Left renal cortex interstitium (tissue), 4 donors: ENCODE measurements at places on chromosomes 1 and 21.

- DNase-seq, result no peak
These were observed 9.3 kb upstream of the F3 start for GRCh38 chr1:94550800-94551241.

GRCh38 chr1:201563406-201563780 lies 24.5 kb downstream of the NAV1 start:
- no peak for DNase-seq

DNA sequence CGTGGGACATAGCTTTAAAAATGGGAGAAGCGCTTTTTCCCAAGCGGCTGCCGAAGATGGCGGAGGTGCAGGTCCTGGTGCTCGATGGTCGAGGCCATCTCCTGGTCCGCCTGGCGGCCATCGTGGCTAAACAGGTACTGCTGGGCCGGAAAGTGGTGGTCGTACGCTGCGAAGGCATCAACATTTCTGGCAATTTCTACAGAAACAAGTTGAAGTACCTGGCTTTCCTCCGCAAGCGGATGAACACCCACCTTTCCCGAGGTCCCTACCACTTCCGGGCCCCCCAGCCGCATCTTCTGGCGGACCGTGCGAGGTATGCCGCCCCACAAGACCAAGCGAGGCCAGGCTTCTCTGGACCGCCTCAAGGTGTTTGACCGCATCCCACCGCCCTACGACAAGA lies 245.5 kb downstream of the MRPL39 start:
- no peak for DNase-seq

- no peak for DNase-seq
These were observed 15.5 kb downstream of the DPYD start for GRCh38 chr1:97905141-97905940.

DNA sequence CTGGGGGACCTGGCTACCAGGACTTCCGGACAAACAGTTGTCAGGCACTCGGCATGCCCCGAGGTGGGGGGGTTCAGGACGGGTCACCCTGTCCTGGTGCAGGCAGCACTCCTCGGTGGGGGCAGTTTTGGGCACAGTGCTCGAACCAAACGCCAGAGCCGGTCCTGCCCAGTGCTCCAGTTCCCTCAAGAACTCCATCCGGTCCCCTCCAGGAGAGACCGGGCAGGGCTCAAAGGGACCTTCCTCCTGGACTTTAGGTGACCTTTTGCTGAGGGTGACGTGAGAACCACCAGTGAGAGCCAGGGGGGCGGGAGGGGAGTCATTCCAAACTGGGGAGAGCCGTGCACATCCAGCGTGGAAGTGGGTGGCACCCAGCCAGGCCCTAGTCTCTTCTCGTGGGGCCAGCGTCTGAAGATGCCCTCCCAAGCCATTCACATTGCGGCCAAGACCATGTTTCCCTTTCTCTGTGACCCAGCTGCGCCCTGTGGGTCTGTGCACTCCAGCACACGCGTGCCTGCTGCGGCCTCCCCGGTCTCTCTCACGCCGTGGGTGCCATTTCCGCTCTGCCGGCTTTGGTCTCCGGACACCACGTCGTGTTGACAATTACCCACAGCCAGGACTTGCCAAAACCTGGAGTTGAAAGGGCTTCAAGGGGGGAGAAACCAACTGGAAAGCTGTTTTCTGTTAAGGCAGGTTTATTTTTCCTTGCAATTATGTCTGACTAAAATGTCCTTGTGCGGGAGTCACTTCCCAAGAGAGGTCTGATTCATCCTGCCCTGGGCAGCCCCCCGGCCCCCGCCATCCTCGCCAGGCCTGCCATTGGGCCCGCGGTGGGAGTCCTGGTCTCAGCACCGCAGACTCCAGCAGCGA lies 178.8 kb upstream of the ARHGEF16 start:
- no peak for DNase-seq

DNA sequence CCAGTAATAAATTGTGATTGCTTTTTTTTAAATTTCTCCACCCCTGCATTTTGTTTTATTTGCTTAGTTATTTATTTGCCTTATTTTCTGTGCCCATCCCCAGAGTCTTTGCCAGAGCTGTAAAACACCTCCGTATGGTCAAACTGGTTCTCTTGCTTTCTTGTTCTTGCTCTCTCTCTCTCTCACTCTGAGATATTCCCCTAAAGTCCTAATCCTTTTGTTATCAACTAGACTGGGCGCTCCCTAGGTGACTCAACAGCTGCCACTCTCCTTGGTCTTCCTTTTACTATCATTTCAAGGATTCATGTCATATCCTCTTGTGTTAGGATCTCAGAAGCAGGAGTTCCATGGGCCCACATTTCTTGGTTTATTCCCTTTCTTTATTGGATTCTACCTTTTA lies 160.0 kb downstream of the PRDM2 start:
- DNase-seq, result no peak

DNA sequence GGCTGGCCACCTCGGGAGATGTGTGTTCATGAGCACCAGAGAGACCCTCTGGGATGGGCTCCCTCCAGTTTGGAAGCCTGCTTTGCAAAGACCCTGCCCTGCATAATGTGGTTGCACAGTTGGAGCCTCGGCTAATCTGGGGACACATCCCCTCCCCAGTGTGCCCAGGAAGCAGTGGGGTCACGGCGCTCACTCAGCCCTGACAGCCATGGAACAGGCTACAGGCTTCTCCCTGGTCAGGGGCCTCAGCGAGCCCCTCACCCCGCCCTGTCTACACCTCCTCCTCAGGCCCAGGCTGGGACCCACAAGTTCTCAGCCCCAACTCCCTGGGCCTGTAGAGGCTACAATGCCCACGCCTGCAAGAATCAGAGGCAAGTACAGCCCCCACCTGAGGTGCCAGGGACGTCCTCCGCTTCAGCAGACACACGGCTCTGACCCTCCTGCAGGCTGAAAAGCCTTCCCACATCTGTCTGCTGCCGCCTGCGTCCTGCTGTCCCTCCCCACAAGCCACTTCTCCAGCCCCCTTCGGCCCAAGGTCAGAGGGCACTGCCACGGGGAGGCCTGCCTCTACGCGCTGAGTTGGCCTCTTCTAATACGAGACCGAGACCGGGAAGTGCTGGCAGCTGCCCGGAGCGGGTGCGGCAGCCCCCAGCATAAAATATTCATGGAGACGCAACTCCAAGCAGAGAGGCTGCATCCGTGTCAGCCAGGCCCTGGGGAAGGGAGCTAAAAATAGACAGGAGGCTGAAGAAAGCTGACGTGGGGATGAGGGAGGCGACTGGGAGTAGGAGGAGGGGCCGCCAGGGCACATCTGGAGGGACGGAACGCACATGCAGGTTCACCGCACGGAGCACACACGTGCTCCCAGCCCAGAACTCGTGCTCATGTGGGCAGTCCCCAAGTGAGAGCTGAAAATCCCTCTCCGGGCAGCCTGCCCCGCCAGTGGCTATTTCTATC lies 15.2 kb upstream of the GPR153 start:
- peak; percentile 71 for DNase-seq

DNA sequence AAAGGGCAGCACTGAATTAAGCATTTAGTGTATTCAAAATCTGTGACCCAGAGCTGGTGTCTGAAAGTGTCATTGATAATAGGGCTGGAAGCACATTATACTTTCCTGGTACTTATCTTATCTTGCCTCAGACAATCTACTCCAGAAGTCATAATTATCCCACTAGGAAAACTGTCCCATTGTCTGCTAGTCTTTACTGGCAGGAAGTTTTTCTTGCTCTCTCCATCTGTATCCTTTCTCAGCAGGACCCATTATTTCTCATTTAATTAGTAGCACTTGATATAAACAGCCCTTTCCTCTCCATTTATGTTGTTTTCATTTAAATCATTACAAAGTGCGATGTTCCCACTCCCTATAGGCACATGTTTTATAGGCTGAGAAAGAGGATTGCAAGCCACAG lies 36.5 kb upstream of the BARHL2 start:
- no peak for DNase-seq

DNA sequence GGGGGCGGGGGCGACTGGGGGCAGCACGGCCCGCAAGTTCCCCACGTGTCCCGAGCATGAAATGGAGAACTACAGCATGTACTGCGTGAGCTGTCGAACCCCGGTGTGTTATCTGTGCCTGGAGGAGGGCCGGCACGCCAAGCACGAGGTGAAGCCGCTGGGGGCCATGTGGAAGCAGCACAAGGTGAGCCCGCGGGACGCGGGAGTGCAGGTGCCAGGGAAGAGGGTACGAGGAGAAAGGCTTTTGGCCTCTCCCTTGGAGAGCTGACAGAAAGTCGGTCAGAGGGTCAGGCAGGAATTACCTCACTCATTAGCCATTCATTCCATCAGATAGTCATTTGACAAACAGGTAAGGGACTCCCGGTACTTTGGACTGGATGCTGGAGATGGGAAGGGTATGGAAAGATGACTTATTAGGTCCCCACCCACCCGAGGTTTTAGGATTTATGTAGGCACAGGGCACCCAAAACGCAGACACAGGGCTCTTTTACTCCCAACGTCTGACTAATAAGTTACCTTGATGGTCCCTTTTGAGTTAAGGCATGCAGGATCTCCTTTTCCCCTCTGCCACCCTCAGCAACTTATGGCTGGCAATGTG lies 2.1 kb downstream of the TRIM67 start:
- DNase-seq, result no peak

DNA sequence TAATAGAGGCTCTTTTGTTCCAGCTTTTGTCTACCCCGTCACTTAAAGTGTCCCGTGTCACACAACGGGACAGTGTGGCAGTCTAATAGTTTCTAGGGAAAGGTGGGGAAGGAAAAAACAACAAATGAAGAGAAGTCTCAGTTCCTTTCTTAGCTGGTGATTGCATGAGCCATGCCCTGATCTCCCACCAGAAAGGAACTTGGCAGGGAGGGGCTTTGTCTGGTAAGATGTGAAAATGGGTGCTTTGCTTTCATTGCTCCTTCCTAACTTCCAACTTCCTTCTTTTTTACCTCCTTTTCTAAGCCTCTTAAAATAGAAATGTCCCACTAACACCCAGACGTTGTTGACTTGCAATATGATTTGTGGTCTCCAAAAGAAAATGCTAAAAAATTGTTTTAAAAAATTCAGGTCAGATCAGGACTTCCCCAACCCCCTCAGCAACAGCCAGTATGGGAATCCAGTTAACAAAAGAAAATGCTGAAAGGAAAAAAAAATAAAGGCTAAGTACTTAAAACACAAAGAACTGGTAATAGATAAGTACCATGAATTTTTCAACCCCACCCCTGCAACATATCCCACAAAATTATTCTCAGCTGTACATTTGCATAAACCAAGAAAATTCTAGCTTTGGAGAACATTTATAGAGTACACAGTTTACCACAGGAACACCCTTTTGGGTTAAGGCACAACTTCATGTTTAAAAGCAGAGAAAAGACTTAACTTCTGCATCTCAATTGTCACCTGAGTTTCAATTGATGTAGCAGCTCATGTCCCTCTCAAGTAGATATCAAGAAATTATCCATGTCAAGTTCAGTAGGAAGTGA lies 106.2 kb downstream of the NIBAN1 start:
- DNase-seq, result no peak

DNA sequence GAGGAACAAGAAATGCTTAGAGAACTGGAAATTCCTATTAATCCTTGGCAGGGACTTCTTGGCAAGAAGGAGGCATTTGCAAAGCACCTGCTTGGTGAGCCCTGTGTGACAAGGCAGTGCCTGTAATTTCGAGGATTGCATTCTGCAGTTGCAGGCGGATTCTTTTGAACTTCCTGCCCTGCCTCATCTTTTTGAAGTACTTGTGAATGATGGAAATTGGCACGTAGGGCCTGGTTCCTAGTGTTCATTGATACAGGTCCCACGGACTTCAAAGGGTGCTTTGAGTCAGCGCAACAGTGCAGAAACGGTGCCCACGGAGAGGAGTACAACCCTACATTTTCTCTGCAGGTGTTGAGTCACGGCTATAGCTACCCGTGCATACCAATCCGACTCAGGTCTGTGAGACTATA lies 6.4 kb downstream of the HUNK start:
- DNase-seq, result no peak
